ENCODE measurements at places on chromosomes 7 and 10.
A peak's percentile ranks its signal among the peaks of the same experiment; 100 is the strongest.

DNA sequence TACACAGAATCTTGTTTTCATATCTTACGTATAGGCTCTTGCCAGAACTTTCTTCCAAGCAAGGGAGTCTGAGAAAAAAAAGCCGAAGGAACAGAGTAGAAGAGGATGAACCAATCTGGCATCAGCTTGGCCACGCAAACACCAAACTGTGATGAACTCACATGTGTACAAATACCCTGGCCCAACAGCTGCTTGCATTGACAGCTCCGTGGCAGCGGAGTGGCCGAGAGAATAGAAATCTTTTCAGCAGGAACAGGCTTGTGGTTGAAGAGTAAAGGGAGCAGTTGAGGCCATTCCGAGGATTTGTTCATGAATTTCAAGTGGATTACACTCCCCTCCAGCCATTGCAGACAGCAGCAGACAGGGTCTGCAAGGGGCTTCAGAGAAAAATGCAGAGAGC is 173.8 kb upstream of the PLXNA4 start:
- DNase-seq = no peak

GRCh38 chr7:151211155-151211772 is 976 bp upstream of the H2BK1 start:
- no peak for DNase-seq

DNA sequence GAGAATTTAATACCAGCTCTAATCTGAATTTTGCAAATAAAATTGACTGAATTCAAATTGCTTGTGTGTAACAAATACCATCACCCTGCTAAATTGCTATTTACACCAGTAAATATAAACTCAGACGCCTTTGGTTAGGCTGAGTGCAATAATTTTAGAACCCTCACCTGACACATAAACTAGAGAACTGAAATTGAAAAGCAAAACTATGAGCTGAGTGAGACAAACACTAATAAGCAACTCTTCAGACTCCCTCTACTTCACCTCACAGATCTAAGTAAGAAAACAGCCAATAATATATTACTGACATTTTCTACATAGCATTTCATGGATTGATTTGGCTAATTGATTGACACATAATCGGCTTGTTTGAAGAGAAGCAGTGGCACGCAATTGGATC is 621.2 kb downstream of the REEP3 start:
- no peak for DNase-seq

GRCh38 chr7:107996072-107996882 is 6.7 kb downstream of the LAMB1 start:
- no peak for DNase-seq

- DNase-seq = no peak
Observed at GRCh38 chr10:23436983-23437382, 1.9 kb upstream of the OTUD1 start.

- no peak for DNase-seq
Observed at GRCh38 chr10:84945791-84946190, 617.4 kb downstream of the CCSER2 start.

DNA sequence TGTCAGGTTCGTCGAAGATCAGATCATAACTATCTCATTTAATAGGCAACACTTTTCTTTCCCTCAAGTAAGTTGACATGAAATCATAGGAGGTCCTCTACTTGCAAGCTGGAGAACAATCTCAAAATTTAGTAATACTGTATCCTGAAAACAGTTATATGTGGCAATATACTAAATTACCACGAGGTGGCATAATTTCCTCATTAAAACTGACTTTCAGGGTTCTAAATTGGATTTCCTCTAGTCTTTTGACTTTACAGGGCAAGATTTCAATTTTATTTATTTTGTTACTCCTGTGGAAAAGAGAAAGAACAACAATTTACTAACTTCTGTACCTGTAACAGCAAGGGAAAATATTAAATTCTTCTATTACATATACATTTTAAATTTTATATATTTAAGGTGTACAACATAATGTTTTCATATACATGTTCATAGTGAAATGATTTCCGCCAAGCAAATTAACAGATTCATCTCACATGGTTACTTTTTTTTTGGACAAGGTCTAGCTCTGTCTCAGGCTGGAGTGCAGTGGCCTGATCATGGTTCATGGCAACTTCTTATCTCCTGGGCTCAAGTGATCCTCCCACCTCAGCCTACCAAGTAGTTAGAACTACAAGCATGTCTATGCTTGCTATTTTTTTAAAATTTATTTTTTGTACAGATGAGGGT is 53.4 kb upstream of the CYP2C18 start:
- peak; percentile 69 for DNase-seq

- DNase-seq = no peak
Observed at GRCh38 chr7:96739167-96739566, 29.5 kb upstream of the SEM1 start.

Data from NCI-H510A treated with DMSO at 0.1 percent for 48 hours (cell line).